Left forelimb (tissue), 1 donor: ENCODE measurements at places on chromosomes 4 and X.

- no peak for DNase-seq
Observed at GRCh38 chrX:154748712-154749339, 2.1 kb downstream of the GAB3 start.

DNA sequence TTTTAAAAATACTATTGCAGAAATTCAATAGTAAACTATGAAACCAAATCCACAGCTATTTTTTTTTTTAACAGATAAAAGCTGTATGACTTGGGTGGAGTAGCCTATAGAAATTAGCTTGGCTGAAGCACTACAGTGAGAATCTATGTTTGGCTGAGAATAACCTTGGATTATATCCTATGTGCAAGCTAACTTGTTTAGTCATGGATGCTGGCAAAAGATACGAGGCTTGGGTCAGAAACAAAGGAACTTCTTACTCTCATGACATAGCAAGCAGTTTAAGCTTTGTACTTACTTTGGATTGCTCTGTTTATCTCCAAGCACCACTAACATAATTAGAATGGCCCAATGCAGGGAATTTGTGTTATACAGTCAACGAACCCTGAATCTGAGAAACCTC, 119.2 kb upstream of the GRID2 start:
- no peak for DNase-seq

- DNase-seq = no peak
Observed at GRCh38 chrX:39896951-39897740, 200.6 kb downstream of the BCOR start.

- no peak for DNase-seq
Observed at GRCh38 chr4:150089732-150090131, 11.5 kb downstream of the DCLK2 start.

DNA sequence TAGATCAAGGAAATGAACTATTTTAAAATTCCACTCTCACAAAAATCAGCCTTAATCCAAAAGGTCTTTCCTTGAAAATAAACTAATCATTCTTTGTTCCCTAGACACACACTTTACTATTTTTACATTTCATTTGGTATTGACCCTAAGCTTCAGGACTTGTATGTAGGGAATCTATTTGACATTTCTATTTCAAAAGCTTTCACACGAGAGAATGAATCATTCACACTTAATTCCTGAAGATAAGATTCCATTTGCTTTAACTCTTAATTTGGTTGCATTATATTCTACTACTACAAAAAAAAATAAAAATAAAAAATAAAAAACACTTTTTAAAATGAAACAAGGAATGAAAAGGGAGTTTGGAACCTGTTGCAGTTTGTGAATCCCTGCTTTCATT, 43.7 kb downstream of the EDNRA start:
- DNase-seq = no peak

DNA sequence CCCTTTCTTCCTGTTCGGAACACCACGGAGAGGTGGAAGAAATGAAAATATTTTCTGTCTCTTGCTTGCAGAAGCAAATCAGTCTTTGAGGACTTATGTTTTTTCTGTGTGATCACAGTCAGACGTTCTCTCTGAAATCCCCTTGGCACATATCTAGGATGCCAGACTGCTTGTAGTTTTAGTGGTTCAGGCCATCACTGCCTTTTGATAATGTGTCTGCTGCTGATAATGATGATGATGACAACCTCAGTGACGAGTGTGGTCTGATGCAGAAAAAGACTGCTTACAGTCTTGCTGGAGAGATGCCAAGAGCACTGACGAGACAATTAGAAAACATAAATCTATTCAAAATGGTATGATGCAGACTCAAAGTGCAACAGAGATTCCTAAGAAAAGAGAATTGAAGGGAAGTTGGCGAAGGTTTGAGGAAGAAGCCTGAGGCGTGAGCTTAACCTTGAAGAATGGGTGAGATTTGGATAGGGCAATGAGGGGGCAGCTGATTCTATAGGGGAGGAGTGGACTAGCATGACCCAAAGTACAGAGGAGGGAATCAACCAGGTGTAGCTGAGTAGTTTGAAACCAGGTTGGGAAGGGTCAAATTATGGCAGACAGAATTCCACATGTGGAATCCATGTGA, 7.9 kb downstream of the RAB33A start:
- no peak for DNase-seq

DNA sequence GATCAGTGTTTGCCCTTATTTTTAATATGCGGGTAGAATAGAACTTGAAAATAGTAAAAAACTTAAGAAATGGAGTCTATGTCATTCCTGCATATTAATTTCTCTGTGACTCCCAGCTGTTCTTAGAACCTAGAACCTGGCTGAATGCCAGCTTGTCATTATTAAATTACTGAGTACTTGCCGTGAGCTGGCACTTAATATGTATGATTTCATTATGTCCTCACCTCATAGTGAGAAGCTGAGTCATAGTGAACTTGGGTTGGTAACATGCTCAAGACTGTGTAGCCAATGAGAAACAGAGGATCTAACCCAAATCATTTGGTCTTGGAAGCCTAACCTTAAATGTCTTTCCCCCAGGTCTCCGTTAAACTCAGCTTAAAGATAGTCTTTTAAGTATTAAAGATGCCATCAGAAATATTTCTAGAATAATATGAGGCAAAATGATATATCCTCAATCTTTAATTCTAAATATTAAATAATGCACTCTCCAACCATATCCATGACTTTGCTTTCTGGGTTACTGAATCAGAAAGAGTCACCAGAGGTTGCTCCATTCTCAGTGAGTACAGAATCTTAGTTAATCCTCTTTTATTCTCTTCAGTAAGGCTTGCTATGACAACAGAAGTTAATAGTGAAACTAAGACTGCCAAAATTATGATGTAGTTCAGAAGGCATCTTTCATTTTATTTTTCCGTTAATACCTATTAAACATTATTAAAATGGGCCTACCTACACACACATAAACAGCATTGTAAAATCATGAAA, 58.6 kb upstream of the TLL1 start:
- no peak for DNase-seq

- no peak for DNase-seq
Observed at GRCh38 chrX:21440911-21441310, 66.7 kb downstream of the CNKSR2 start.
